ENCODE measurements at places on chromosomes 16 and 17. TPM values are rescaled to one million over a fixed set of nuclear protein-coding genes. Genes with fewer than 3 reads are reported as not detected.

DNA sequence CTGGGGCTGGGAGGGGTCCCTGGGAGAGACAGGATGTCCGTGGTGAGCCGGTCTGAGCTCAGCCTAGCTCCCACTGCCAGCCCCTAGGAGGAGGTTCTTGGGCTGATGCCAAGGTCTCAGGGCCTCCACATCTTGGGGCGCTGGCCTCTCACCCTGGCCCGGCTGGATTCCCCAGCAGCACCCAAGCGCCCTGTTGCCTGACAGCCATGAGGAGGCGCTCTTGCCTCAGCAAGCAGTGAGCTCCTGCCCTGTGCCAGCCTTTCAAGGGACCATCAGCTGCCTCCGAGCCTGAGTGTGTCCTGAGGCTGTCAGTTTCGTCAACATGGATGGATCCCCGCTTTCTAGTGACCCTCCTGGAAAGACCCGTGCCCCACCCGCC lies 234.9 kb upstream of the CIBAR2 start:
- DNase-seq, result no peak

DNA sequence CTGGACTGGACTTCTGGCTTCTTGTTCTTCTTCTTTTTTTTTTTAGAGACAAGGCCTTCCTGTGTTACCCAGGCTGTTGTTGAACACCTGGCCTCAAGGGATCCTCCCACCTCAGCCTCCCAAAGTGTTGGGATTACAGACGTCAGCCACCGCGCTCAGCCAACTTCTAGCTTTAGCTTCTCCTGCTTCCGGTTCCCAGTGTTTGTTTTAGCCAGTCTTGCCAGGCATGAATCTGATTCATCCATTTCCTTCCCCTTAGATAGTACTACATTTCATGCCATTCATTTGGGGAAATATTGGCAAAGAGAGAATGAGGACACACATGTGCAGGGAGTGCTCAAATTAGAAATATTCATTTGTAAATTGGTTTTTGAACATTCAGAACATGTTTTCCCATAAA lies 12.1 kb upstream of the NDUFAB1 start:
- no peak for DNase-seq

GRCh38 chr17:64176556-64176955 lies 46.6 kb upstream of the ERN1 start:
- DNase-seq, result no peak

DNA sequence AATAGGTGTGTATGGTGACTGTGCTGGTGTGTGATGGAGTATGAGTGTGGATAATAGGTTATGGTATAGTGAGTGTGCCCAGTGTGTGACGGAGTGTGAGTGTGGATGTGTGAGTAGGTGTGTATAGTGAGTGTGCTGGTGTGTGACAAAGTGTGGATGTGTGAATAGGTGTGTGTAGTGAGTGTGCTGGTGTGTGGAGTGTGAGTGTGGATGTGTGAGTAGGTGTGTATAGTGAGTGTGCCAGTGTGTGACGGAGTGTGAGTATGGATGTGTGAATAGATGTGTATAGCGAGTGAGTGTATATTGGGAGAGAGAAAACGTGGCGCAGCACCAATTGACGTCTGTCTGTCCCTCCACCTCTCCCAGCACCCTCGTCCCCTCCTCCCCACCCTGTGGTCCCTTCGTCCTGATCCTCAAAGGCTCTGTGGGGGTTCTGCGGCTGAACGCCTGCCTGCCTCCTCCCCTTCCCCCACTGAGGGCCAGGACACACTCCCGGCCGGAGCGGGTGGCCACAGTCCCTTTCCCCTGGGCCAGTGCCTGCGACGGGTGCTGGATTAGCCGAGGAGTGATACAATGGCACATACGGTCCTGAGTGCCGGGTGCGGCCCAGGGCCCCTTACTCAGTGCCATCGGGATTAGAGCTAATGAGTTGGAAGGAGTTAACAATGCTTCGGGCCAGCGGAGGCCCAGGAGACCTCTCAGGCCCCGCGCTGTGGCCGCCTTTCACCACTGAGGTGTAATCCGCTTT lies 160.0 kb downstream of the MRM1 start:
- DNase-seq, result no peak

DNA sequence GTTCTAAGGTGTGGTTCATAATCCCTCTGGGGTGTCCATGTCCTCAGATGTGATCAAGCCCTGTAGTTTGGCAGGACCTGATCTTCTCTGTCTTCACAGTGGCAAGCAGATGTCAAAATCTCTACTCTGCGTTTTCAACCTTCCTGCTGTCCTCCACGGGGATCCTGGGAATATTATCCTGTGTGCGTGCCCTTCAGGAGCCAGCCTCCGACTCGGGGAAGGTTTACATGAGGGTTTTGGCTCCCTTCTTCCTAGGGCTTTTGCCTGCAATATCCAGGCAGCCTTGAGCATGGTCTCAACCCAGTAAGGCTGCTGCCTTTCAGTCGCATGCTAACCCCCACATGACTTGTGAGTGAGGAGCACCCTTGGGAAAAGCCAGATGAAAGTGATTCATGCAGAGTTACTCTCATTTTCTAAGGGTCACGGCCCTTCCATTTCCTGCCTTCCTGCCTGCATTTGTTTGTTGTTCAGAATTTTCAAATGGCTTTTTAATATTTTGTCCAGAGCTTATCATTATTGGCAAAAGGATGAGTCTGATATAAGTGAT lies 202.2 kb upstream of the CHMP6 start:
- DNase-seq, result peak; percentile 72

DNA sequence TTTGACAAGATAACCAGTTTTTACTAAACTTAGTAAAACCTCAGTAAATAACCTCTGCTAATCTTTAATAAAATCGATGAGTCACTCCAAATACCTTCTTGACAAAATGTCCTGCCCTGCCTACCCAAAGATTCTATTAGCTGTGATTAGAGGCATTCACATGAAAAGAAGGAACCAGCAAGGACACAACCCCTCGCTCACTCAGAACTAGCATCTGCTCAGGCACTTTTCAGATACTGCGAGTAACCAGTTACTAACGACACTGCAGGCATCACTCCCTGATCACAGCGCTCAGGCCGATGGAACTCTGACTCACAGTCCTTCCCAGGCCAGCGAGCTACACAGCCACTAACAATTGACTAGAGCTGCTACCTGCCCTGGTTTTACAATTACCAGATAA lies 24.3 kb downstream of the PELP1 start:
- no peak for DNase-seq

DNA sequence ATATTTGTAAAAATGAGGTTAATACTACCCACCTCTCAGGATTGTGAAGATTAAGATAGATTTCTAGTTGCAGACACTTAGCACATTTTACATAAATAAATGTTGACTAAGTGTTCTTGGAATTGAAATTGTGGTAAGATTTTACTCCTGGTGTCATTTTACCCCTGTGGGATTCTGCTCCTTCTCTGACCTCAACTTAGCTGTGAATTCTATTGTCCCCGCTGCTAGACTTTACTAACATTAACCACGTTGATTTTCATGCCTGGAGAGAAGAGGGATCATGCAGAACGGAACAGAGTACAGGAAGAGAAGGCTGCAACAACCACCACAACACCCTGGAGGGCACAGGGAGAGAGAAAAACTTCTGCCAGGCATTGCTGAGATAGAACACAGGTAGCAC lies 2.1 kb upstream of the TOM1L1 start:
- DNase-seq, result no peak

DNA sequence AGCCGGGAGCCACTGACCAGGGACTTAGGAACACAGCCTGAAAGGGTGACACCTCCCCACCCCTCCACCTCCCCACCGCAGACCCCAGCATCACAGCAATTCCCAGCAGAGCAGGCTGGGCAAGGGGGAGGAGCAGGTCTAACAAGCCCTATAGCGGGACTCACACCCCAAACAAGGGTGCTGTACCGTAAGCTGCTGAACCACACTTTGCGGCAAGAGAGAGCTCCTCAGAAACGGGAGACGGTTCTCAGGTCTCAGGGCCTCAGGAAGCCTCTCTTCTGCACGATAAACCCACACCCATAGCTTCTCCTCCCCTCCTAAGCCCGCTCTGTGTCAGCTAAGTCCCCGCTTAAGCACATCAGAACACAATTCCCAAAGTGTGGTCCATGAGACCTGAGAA lies 11.7 kb upstream of the COTL1 start:
- DNase-seq, result no peak

- DNase-seq, result no peak
These were observed 2.0 kb downstream of the STAT5B start for GRCh38 chr17:42274253-42274542.

DNA sequence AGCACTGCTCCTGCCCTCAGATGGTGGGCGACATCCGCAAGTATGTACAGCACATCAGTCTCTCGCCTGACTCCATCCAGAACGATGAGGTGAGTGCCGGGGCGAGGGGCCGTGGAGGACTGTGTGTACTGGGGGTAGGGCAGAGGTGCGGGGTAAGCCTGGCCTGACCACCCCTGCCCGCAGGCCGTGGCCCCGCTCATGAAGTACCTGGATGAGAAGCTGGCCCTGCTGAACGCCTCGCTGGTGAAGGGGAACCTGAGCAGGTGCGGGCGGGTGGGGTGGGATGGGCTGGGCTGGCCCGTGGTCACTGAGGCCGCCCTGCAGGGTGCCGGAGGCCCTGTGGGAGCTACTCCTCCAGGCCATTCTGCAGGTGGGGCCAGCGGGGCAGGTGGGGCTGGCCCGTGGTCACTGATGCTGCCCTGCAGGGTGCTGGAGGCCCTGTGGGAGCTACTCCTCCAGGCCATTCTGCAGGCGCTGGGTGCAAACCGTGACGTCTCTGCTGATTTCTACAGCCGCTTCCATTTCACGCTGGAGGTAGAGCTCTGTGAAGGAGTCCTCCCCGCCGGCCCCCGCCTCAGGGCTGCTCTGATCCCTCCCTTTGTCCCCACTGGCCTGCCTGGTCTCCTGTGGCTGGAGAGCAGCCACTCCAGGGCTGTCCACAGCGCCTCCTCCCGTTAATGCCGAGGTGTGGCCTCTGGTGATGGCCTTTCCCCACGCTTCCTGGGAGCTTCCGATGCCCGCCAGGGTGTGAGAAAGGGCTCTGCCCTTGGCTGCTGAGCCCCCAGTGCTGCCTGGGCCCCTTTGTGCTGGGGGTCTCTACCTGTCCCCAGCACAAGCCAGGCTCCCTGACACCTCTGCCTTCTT lies 5.0 kb downstream of the TSR3 start:
- DNase-seq, result no peak

GRCh38 chr17:48791128-48792032 lies 25.6 kb downstream of the TTLL6 start:
- no peak for DNase-seq

The IRX3 gene
- total RNA-seq, result not detected

The PYCARD gene
- total RNA-seq, result 19.7 TPM

The CPPED1 gene
- 11.6 TPM for total RNA-seq

The GSG1L gene
- total RNA-seq, result 0.52 TPM

The IRF8 gene
- 150 TPM for total RNA-seq

The CES5A gene
- total RNA-seq, result not detected

Measured in activated naive CD4-positive, alpha-beta T cell treated with anti-CD3 and anti-CD28 coated beads, Interleukin-2, amount 50 U/mL, for 72 hours (primary cell).